Stimulated activated naive B cell treated with anti-CD40 and anti-IgM and Interleukin-4, amounts not matched to agents 10 μg/mL and 1 μg/mL and 100 μg/mL, for 72 hours (primary cell): ENCODE measurements at places on chromosomes 5 and 9.
A peak's percentile ranks its signal among the peaks of the same experiment; 100 is the strongest.

DNA sequence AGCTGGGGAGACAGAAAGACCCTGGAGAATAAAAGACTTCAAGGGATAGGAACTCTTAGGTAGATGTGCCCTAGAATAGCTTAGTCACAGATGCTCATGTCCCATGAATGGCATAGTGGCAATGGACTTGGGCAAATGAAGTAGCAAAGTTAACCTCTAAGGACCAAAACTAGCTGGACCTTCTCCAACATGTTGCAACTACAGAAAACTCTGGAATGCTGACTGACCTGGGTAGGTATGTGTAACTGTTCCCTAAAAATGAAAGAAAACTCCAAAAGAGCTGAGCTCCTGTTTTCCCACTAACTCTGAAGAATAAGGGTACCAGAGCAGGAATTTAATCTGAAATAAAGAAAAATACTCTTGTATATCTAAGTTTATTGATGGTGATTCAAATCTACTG is 12.5 kb upstream of the LPAR1 start:
- DNase-seq, result no peak

GRCh38 chr9:86340356-86341006 is 13.7 kb downstream of the TUT7 start:
- DNase-seq, result no peak

- DNase-seq, result no peak
Measured at GRCh38 chr5:1806974-1807373, 5.8 kb downstream of the NDUFS6 start.

DNA sequence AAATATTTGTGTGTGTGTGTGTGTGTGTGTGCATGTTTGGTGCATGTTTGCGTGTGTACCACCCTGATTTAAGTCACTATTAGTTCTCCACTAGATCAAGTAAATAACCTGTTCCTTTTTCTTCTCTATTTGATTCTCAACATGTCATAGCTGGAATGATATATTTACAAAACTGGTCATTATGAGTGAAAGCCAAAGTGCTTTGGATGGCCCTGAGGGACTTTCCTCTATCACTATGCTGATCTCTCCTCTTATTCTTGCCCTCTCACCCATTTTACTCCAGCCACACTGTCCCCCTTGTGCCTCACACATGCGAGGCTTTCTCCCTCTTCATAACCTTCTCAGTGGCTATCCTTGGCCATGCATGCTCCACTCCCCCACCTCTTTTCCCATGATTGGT is 144.6 kb upstream of the NMUR2 start:
- DNase-seq, result no peak

DNA sequence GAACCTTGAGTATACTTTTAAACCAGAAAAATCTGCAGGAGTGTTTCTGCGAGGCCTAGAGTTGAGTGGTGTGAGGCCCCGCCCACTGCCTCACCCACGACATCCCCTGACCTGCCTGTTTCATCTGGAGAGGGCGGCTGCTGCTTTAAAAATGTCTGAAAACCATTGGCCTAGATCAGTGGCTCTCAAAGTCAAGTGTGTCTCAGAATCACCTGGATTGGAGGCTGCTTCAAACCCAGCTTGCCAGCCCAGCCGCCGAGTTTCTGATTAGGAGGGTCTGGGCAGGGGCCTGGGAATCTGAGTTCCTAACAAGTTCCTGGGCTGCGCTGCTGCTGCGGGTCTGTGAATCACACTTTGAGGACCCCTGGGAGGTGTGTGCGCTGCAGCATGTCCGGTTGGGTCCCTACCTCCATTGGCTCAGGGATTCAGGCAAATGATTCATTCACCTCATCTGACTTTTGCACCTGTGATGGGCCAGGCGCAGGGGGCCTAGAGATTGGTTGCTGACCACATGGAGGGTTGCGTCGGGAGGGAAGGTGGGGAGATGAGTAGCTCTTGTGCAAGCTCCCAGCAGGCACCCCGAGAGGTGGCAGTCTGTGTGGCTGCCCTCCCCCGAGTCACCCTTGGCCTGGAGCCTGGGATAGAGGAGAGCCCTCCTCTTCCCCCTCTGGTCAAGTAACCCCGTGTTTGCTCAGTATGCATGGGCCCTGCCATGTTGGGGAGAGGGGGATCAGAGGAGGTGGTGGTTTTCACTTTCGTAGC is 27.6 kb upstream of the HMCN2 start:
- no peak for DNase-seq

DNA sequence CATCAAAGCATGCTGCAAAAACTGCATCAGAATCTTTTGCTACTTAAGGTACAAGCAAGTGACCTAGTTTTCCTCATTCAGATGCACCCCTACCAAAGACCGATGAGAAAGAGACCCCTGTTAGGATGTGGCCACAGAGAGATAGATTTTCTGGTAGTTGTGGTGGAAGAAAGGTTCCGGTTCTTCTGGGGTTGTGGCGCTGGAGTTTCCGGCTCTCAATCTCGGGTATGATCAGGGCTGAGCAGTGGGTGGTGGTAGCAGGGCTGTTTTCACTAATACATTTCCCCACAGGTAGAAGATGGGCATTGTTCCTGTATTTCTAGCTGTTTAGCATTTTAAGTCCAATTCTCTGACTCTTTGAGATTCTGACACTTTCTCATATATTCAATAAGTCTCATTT is 58.4 kb downstream of the PCSK1 start:
- no peak for DNase-seq

DNA sequence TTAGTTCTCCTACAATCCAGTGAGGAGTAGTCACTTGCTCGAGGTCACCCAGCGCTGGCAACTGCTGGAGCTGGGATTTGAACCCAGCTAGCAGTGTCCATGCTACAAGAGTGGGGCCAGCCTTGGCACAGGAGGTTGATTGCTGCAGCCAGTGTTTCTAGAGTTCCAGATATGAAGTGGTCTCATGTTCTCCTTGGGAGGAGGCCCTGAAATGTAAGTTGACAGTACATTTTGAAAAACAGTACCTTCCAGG is 802 bp downstream of the CCDC107 start:
- DNase-seq, result no peak

DNA sequence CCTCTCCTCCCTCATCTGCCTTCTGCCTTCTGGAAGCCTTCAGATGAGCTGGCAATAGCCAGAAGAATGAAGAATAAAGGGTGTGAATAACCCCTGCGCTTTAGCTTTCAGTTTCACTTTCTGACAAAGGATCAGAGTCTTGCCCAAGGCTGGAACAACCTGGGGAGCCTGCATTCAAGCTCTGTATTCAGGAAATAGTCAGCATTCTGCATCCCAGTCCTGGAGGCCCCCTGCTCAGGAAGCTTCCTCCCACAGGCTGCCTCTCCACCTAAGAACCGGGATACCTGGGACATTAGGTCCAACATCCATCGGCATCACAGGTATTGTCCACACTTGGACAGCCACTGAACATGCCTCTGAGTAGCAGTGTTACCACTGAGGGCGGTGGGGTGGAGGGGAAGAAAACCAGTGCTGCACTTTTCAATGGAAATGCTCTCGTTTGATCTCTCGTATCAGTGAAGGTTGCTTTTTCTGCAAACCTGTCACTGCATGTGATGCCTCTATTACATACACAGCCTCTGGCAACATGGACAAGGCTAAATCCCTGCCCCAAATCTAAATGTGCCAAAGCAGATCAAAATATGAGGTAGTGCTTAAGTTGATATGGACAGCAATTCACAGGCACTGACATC is 39.8 kb upstream of the ACO1 start:
- no peak for DNase-seq

DNA sequence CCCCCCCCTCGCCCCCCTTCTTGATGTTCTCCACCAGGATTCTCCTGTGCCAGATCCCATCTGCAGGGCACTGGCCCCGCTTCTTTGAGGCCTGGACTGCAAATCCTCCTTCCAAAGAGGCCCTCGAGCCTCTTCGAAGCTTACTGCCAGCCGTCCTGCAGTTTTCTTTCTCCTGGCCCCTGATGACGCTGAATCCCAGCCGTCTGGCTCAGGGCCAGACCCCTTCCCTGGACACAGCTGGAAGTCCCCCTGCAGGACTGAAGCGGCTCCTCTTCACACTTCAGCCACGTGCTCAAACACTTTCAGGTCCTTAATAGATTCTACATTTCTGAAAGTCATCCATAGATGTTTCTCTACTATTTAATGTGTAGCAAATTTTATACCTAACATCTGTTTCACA is 121.5 kb downstream of the EHMT1 start:
- DNase-seq, result no peak

- no peak for DNase-seq
Measured at GRCh38 chr9:132810314-132810713, 67.8 kb downstream of the AK8 start.

- DNase-seq, result no peak
Measured at GRCh38 chr5:150562832-150563231, 54.9 kb downstream of the NDST1 start.

DNA sequence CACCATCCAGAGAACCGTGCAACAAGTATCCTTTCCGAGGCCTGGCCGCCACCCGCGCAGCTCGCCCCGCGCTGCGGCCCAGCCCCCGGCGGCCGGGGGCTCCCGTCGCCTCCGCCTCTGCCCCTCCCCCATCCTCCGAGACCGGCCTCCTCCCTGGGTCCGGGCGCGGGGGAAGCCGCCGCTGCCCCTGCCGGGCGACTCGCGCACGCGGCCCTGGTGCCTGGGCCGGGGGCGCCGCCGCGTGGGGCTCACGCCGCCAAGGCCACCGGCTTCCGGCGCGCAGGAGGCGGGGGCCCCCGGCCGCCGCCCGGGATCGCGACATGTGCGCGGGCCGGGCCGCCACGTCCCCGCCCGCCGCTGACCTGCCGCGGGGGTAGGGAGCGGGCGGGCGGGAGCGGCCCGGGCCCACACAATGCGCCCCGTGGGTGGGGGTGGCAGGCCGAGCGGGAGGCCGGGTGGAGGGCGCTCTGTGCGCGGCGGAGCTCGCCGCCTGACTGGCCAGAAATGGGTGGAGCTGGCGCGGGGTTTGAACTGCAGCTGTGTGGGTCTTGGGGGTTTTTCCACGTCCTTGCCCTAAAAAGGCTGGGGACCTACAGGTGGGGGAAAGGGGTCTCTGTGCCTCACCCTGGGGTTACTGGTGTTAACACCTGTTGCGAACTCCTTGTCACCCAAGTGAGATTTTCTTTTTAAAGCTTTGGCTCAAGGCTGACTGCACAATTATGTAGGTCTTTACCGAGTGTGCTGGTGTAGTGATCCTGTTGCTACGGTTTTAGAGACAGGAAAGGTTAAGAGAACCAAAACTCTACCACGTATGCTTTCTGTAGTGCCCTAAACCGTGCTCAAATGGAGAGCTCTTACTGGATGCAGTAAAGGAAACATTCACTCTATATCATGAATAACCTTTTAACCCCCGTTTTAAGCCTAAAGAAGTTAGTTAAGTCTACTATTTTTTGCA is 32.3 kb downstream of the TNPO1 start:
- peak; percentile 41 for DNase-seq

GRCh38 chr5:174323878-174324281 is 278.4 kb downstream of the NSG2 start:
- no peak for DNase-seq

- DNase-seq, result no peak
Measured at GRCh38 chr5:66617226-66617861, 21.2 kb downstream of the MAST4 start.
